Right atrium auricular region (tissue), 2 donors: ENCODE measurements at places on chromosomes 2 and 18. TPM values are rescaled to one million over a fixed set of nuclear protein-coding genes. Genes with fewer than 3 reads are reported as not detected.

PAIP2B gene
- 18.1 TPM for total RNA-seq

DNA sequence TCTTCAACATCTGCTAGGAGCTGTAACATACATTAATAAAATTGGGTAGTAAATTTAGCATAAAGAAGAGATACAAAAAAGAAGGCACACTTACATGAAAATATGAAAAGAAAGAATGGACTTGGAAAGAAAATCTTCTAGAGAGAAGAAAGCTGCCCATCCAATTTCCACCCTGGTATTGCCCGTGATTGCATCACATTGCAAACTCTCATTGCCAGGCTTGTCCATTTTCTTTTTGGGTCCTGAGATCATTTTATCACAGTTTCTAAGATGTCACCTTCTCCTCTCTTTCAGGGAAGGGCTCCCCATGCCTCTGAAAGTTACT is 321.5 kb downstream of the RND3 start:
- H3K27ac ChIP-seq = no peak overlapping the region
- H3K4me1 ChIP-seq = peaks cover 11% of the 10 kb centered on the region
- H3K36me3 ChIP-seq = no peaks in the 10 kb centered on the region

SIX3 gene
- not detected for total RNA-seq

DNA sequence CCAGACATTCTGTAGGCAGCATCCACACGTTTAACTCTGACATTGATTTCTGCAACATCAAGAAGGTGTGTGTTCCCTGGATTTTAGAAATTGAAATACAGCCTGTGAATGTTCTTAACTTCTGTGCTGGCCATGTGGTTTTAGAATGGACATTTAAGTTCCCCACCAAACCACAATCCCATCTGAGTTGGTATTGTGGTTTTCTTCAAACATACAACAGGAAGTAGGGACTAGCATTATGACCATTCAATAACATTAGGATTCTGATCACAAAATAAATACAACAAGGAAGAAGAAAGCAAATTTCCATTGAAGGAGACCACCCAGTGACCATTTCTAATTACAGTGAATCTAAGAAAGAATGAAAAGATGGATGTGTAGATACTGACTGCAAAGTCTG is 51.2 kb downstream of the MAP3K20 start:
- H3K4me1 ChIP-seq = no peaks in the 10 kb centered on the region
- H3K36me3 ChIP-seq = no peaks in the 10 kb centered on the region
- H3K4me3 ChIP-seq = no peak overlapping the region
- no peak for DNase-seq
- no peaks in the 10 kb centered on the region for H3K27me3 ChIP-seq
- no peak overlapping the region for H3K27ac ChIP-seq

MC4R gene
- not detected for total RNA-seq

MSTN gene
- 0.12 TPM for total RNA-seq

DNA sequence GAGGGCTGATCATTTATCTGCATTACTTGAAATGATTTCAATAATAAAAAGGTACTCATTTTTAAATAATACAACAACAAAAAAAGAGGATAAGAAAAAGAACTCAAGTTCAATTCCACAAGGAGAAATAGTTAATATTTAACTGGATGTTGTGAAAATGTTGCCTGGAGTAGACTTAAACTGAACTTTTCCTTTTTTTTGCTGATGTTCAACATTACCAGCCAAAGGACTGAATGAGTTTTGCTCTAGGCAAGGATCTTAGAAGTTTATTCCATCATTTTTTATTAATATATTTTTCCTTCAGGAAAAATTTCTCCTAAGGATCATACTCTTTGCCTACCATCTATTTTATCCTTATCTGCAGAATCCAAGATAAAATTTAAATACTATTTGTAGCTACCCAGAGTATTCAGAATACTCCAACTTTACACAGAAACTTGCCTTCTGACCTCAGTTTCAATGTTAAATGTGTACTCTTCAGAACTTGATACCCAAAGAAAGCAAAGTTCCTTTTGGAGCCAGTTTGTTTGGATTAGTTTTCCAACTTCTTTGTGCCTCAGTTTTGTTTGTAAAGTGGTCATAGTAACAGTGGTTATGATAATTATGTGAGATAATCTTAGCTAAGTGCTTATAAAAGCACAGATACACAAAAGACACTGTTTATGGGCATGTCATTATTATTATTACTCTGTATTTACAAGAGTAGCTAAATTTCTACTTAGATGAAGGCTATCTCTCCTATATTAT is 12.8 kb downstream of the CKAP2L start:
- no peaks in the 10 kb centered on the region for H3K36me3 ChIP-seq
- no peak for DNase-seq
- H3K4me3 ChIP-seq = no peak overlapping the region

XDH gene
- not detected for total RNA-seq

- no peaks in the 10 kb centered on the region for H3K36me3 ChIP-seq
- no peak overlapping the region for H3K27ac ChIP-seq
- H3K4me3 ChIP-seq = no peak overlapping the region
Measured at GRCh38 chr2:156907806-156908205, 349.7 kb upstream of the GALNT5 start.

SCG2 gene
- total RNA-seq = 1.8 TPM

GRCh38 chr2:120110507-120110906 is 97.6 kb downstream of the EPB41L5 start:
- no peak for DNase-seq
- no peaks in the 10 kb centered on the region for H3K36me3 ChIP-seq
- peaks cover 20% of the 10 kb centered on the region for H3K4me1 ChIP-seq

REG3G gene
- not detected for total RNA-seq

DNA sequence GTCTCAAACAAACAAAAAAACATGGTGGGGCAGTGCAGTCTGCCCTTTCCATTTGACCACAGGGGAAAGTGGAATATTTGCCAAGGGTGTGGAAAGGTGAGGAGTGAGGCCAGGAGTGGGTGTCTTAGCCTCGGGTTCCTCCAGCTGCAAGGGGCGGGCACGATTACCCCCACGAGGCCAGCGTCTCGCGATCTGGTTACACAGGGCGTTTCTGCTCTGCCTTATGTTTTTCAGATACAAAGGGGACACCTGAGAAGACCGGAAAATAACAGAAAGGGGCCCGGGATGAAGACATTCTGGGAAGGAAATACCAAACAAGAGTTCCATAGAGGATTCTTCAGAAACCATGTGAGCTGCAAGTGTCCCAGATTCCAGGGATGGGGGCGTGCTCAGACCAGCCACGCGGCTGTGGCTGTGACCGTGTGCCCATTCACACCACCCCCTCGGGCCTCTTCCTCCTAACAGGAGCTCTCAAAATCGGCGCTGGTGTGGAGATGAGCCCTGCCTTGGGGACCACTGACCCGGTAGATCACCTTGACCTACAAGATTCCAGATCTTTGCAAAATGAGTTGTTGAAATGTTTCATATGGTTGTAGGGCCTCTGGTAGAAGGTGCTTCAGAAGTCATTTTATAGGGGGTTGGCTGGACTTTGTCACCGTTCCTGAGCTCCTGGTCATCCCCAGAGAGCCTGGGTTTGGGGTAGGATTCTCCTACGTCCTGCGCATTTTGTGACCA is 34.2 kb downstream of the FAM178B start:
- H3K27me3 ChIP-seq = no peaks in the 10 kb centered on the region
- H3K4me1 ChIP-seq = peaks cover 46% of the 10 kb centered on the region
- H3K36me3 ChIP-seq = no peaks in the 10 kb centered on the region

SNED1 gene
- total RNA-seq = 16.4 TPM

NAT8 gene
- not detected for total RNA-seq

DNA sequence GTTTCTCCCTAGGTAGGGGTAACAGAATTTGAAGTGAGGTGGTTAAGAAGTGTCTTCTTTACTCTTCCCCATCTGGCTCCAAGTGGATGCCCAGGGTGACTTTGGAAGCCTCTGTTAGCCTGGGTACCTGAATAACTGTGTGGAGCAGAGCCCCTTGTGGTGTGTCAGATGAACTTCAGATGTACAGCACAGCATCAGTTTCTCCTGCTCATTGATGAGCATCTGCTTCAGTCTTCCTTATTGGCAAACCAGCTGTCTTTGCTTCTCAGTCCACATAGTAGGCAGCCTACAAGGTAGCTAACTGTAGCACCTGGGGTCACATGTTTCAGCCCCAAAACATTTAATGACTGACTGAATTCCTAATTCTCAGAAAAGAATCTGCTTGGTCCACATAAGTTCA is 56.2 kb upstream of the ATP8B1 start:
- no peak overlapping the region for H3K27ac ChIP-seq
- no peaks in the 10 kb centered on the region for H3K27me3 ChIP-seq
- no peak for DNase-seq
- no peaks in the 10 kb centered on the region for H3K4me1 ChIP-seq
- H3K36me3 ChIP-seq = no peaks in the 10 kb centered on the region

LYPD6B gene
- 0.28 TPM for total RNA-seq

IL1RL2 gene
- total RNA-seq = not detected

- no peaks in the 10 kb centered on the region for H3K36me3 ChIP-seq
- no peaks in the 10 kb centered on the region for H3K4me1 ChIP-seq
- H3K4me3 ChIP-seq = no peak overlapping the region
- no peak for DNase-seq
- H3K27ac ChIP-seq = no peak overlapping the region
- H3K27me3 ChIP-seq = no peaks in the 10 kb centered on the region
Measured at GRCh38 chr2:67997528-67997900, 65.3 kb downstream of the C1D start.

- H3K4me1 ChIP-seq = peaks cover 65% of the 10 kb centered on the region
- no peak overlapping the region for H3K4me3 ChIP-seq
- H3K27ac ChIP-seq = no peak overlapping the region
- no peak for DNase-seq
Measured at GRCh38 chr18:79944126-79944731, 7.2 kb downstream of the SLC66A2 start.

MOB4 gene
- total RNA-seq = 23.5 TPM

DNA sequence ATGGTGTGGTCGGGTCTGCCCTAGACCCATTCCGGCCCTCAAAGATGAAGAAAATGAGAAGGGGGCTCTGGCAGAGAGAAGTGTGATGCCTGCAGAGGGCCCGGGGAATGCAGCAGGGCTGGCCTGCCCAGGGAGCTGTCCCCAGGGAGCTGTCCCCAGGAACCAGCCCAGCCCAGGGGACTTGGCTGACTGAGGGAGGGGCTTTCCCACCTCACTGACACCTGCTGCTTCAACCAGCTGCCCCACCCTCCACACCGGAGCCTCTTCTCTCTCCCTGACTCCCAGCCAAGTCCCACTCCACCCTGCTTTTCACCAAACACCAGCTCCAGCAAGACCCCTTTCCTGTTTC is 111.2 kb downstream of the STPG4 start:
- peak overlapping the region; percentile 88 for H3K27ac ChIP-seq
- H3K27me3 ChIP-seq = no peaks in the 10 kb centered on the region
- peaks cover 55% of the 10 kb centered on the region for H3K4me1 ChIP-seq
- no peak overlapping the region for H3K4me3 ChIP-seq
- no peak for DNase-seq
- peaks cover 13% of the 10 kb centered on the region for H3K36me3 ChIP-seq

- H3K36me3 ChIP-seq = no peaks in the 10 kb centered on the region
- no peak for DNase-seq
- H3K4me3 ChIP-seq = no peak overlapping the region
- H3K27me3 ChIP-seq = no peaks in the 10 kb centered on the region
- H3K27ac ChIP-seq = no peak overlapping the region
Measured at GRCh38 chr2:121562269-121563176, 31.8 kb downstream of the RNU4ATAC start.

- no peak overlapping the region for H3K4me3 ChIP-seq
- no peaks in the 10 kb centered on the region for H3K36me3 ChIP-seq
- H3K27me3 ChIP-seq = no peaks in the 10 kb centered on the region
Measured at GRCh38 chr2:26620031-26620605, 21.0 kb downstream of the CIB4 start.

GAREM1 gene
- 13.6 TPM for total RNA-seq

EGR4 gene
- total RNA-seq = not detected

- no peak overlapping the region for H3K4me3 ChIP-seq
- no peak overlapping the region for H3K27ac ChIP-seq
- H3K36me3 ChIP-seq = peaks cover 8% of the 10 kb centered on the region
- DNase-seq = no peak
- no peaks in the 10 kb centered on the region for H3K27me3 ChIP-seq
Measured at GRCh38 chr2:237389831-237390230, 24.1 kb downstream of the COL6A3 start.

DNA sequence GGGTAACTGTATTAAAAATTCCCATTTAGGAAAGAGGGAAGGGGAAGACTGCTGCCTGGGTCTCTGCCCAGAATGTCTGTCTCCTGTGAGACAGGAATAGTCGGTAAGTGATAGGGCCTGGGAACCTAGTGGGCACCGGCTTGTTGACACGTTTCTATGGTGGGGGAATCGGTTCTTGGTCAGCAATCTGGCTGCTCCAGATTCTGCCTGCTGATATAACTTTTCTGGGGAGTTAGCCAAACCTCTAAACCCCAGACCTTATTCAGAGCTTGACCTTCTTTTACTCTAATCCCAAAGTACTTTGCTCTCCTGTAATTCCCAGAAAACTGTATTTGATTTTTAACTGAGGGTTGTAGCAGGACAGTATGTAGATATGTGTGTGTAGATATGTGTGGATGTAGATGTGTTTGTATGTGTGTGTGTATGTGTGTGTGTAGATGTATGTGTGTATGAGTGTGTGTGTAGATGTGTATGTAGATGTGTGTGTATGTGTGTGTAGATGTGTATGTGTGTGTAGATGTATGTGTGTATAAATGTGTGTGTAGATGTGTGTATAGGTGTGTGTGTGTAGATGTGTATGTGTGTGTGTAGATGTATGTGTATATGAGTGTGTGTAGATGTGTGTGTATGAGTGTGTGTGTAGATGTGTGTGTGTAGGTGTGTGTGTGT is 61.8 kb upstream of the TXNDC2 start:
- peak overlapping the region; percentile 79 for H3K27ac ChIP-seq
- no peaks in the 10 kb centered on the region for H3K27me3 ChIP-seq
- H3K4me1 ChIP-seq = peaks cover 48% of the 10 kb centered on the region
- no peak for DNase-seq

DNA sequence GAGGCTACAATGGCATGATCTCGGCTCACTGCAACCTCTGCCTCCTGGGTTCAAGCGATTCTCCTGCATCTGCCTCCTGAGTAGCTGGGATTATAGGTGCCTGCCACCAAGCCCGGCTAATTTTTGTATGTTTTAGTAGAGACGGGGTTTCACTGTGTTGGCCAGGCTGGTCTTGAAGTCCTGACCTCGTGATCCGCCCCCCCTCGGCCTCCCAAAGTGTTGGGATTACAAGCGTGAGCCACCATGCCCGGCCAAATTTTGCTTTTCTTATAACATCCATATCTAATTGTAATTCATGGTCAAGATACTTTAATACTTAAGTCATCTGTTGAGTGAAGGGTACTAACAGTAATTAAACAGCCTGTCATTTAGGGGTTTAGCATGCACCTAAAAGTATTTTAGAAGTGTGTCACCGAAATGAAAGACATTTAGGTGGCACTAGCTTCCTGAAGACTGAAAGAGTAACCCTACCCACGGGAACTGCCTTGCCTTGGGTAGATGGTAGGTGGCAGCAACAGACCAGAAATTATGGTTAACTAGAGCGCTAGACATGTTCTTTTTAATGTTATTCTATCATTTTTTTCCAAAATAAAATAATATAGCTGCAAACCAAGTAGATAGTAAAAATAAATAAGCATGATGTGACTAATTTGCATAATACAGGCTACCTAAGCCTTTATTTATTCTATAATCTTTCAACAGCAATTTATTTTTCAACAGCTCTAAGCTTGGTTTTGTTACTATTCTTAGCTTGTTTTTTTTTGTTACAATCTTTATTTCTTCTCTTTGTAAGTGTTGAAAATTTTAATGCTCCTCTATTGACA is 8.6 kb upstream of the ACYP2 start:
- no peaks in the 10 kb centered on the region for H3K36me3 ChIP-seq
- no peak overlapping the region for H3K27ac ChIP-seq
- DNase-seq = no peak

GRCh38 chr18:8188184-8188583 is 421.1 kb upstream of the RAB12 start:
- DNase-seq = no peak
- no peak overlapping the region for H3K4me3 ChIP-seq
- no peaks in the 10 kb centered on the region for H3K4me1 ChIP-seq
- no peaks in the 10 kb centered on the region for H3K36me3 ChIP-seq
- no peak overlapping the region for H3K27ac ChIP-seq

CFC1 gene
- total RNA-seq = not detected
